Heart left ventricle (tissue), 16 donors: ENCODE measurements at places on chromosomes 16 and 17. TPM values are rescaled to one million over a fixed set of nuclear protein-coding genes. Genes with fewer than 3 reads are reported as not detected.

- no peak for DNase-seq
Observed at GRCh38 chr16:49827805-49828438, 28.0 kb downstream of the ZNF423 start.

DNA sequence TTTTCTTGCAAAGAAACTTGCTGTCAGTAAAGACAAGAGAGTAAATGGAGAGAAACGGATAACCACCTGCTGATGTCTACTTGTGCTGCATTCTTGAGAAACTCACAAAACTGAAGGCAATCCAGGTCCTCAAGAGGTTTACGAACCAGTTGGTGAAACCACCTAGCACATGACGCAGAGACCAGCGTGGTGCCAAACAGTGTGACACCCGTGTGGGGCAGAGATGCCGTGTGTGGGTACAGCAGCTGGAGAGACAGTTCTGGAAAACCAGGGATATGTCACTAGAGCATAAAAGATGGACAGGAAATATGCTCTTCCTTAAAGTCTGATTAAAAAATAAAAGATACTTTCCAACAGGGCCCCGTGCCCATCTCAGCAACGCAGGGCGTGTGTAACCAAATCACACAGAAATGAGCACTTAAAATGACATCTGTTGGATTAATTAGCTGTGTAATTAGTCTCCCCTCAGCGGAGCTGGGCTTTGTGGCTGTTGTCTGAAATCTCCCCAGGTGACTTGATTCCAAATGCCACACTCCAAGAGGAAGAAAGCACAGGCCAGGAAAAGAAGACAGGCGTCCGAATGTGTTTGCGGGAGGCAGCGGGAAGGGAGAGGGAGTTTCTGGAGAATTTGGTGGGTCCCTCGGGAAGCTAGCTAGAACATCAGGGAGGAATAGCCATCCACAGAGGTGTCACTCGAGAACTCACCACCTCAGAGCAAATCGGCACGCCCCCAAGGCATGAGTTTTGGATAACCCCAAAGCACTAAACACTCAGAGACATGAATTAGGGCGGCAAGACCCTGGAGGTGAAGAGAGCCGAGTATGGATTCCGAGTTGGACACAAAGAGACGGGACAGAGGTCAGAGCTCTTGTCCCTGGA lies 109.8 kb downstream of the ZFHX3 start:
- DNase-seq: no peak

PHF23 gene
- polyA plus RNA-seq: 31.8 TPM

DNA sequence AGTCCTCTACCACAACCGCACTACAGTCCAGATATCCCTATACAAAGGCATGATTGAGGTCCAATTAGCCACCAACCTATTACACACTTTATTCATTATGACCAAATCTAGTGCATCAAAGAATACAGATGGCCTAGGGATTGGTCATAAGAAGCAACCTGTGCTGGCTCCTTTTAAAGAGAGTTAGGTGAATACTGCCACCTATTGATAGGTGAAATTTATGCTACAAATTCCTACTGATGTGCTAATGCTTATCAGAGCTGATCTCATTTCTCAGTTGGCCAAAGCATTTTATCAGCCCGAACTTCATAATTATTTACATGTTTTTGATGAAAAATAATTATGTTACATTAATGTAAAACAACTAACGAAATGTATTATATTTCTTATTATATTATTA lies 166.3 kb downstream of the ANKFN1 start:
- DNase-seq: no peak

DNA sequence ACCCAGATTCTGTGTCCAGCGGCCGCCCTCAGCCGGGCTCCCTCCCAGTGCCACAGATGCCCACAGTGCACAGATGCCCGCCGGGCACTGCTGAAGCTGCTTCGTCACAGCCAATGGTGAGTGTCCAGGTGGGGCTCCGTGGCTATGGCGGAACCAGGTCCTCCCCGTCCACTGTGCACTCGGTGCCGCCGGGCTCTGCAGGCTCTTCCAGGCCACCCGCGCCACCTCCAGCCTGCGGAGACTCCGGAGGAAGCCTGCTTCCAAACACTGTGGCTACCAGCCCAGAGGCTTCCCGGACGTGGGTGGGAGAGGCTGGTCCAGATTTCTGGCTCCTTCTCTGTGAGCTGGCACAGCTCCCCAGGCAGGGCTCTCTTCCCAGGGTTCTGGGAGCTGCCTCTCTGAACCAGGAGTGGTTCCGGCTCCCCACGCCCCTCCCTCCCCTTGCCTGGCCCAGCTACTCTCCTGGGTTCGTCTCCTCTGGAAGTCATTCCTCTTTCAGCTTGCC lies 2.8 kb upstream of the PYCR1 start:
- peak; percentile 70 for DNase-seq

DNA sequence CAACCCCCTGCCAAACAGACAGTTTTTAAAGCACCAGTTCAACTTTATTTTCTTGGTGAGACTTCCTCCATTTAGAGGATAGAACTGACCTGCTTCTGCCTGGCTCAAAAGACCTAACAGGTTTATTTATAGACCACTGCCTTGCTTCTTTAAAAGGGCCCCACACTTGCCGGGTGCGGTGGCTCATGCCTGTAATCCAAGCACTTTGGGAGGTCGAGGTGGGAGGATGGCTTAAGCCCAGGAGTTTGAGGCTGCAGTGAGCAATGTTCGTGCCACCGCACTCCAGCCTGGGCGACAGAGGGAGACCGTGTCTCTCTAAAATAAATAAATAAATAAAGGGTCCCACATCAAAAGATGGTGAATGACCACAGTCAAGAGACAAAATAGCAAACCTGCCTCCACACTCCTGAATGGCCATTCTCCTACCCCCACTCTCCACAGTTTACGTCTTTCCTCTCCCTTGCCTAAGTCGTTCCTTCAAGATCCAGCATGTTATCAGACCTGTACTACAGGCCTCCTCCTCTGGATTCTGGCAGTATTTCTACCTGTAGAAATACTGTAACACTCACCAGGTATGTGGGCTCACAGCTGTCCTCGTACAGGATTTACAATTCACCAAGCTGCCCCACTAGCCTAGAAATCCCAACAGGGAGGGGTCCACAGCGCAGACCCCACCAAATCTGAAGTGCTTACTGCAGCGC lies 95.6 kb downstream of the SMG6 start:
- DNase-seq: no peak

DNA sequence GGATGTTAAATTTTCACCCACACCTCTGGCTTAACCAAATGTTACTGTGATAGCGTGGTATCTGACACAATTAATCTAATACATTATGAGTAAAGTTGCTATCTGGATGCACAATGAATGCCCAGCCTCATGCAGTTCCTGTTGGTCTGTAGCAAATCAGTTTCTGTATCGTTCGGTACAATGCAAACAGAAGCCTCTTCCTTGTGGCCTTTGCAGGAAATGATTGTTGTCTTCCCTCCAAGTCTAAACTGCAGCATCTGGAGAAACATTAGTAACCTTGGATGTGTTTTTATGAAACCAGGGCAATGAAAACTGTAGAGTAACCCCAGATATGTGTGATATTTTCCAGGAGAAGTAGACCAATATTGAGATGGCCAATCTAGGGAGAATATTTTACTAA lies 46.8 kb downstream of the CYB561 start:
- no peak for DNase-seq

ASPHD1 gene
- 0.54 TPM for polyA plus RNA-seq

DNA sequence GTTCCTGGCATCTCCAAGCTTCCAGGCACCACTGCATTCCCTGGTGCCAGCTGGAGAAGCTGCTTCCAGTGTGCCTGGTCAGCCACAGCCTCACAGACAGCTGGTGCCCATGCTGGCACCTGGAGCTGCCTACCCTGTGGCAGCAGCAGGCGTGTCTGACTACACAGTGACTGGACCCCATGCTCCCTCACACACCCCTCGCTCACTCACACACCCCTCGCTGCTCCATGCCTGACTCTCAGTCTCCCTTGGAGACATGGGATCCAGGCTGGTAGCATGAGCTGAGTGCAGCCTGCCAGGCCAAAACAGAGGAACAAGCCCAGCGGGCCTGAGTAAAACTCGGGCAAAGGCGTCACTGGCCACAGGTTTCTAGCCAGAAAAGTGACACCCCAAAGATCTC lies 59.1 kb upstream of the SMIM36 start:
- no peak for DNase-seq

GRCh38 chr17:35018814-35019213 lies 38.5 kb downstream of the LIG3 start:
- no peak for DNase-seq

TEX14 gene
- polyA plus RNA-seq: 0.08 TPM

GJD3 gene
- 0.30 TPM for polyA plus RNA-seq

OVCA2 gene
- polyA plus RNA-seq: 26.6 TPM

DNA sequence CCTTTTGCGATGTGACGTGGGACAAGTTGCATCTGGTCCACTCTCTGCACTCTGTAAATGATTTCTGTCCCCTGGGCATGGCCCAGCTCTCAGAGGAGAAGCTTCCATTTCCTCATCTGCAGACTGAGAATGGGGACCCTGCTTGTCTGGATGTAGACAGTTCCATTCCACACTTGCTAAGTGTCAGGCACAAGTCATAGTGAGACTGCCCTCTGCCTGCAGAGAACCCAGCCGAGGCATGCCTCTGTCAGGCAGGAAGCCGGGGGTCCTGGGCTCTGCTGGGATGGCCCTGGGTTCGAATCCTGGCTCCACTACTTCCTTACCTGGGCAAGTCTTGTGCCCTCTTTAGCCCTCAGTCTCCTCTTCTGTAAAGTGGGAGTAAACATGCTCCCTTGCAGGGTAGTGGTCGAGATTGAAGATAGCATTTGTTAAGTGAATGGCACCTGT lies 4.1 kb downstream of the MAP2K3 start:
- DNase-seq: no peak

- no peak for DNase-seq
Observed at GRCh38 chr16:85986931-85987749, 88.2 kb downstream of the IRF8 start.

CMTM4 gene
- 13.8 TPM for polyA plus RNA-seq

DNA sequence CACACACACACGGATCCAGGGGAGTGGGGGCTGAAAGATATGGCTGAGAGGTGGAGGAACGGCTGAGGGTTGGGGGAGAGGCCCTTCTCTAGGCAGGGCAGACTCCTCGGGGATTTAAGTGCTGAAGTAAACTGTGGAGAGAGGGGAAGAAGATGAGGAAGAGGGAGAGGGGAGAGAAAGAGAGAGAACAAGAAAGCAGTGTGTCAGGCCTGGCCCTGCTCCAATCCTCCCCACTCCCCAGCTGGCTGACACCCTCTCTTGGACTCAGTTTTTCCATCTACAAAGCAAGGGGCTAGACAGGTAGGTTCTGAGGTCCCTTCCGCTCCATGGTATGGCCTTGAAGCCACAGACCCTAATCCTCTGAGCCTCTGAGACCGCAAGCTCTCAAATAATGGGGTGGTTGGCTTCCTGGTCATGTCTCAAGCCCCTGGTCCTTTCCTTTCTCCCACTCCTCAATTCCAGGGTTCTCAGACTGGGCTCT lies 2.0 kb downstream of the VAMP2 start:
- peak; percentile 17 for DNase-seq

- no peak for DNase-seq
Observed at GRCh38 chr16:23504453-23505179, 5.7 kb downstream of the GGA2 start.

CDIP1 gene
- polyA plus RNA-seq: 33.3 TPM

HERPUD1 gene
- polyA plus RNA-seq: 226 TPM

GRCh38 chr16:17364319-17365210 lies 106.2 kb downstream of the XYLT1 start:
- DNase-seq: no peak

HES7 gene
- polyA plus RNA-seq: 0.23 TPM

NGFR gene
- polyA plus RNA-seq: 5.7 TPM

NPIPA3 gene
- polyA plus RNA-seq: not detected

DNA sequence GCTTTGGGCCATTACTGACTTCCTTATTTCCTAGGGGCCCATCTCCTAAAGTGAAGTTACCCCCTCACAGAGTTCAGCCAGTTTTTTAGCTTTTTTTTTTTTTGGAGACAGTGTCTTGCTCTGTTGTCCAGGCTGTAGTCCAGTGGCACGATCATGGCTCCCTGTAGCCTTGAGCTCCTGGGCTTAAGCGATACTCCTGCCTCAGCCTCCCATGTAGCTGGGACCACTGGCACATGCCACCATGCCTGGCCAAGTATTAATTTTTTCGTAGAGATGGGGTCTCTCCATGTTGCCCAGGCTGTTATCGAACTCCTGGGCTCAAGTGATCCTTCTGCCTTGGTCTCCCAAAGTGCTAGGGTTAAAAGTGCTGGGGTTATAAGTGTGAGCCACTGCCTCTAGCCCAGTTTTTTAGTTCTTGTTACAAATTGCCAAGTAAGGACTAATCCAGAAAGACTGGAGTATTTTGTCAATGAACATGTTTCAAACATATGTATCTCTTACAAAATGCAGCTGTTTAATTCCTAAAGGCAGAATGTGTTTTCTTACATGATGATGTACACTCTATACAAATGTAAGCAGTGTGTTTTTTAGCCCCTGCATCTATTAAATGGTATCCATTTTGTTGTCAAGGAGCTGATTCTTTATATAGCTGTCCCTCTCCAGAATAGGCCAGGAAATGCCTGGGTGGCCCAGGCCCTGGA lies 49.1 kb upstream of the IL34 start:
- no peak for DNase-seq

- DNase-seq: no peak
Observed at GRCh38 chr17:64120159-64120810, 9.7 kb downstream of the ERN1 start.

VPS35L gene
- 13.7 TPM for polyA plus RNA-seq

DNA sequence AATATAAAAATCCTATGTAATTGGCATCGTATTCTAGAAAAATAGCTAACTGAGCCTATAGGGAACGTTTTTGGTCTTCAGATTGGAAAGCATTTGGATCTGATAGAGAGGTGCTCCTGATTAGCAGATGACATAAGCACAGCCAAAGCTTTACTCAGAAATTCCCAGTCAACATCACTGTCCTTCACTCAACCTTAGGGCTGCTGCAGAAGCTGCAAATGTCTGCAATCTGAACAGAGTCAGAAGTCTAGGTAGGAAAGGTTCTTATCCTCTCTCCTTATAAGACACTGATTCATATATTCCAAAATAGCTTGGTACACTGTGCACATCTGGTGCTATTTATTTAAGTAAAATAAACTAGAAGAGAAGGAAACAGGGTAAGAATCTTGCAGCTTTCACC lies 19.2 kb downstream of the STRADA start:
- DNase-seq: no peak

PRKCB gene
- 0.30 TPM for polyA plus RNA-seq

CACNA1G gene
- 0.04 TPM for polyA plus RNA-seq

SHPK gene
- 2.9 TPM for polyA plus RNA-seq

GRCh38 chr16:14502256-14502875 lies 127.7 kb downstream of the PARN start:
- DNase-seq: no peak

GRCh38 chr16:87575027-87575804 lies 27.1 kb upstream of the JPH3 start:
- DNase-seq: no peak

- peak; percentile 68 for DNase-seq
Observed at GRCh38 chr16:57639172-57639887, 10.9 kb downstream of the ADGRG1 start.

GRCh38 chr16:6835941-6836340 lies 496.7 kb upstream of the RBFOX1 start:
- DNase-seq: no peak
